ENCODE measurements at places on chromosomes 12 and 14. TPM values are rescaled to one million over a fixed set of nuclear protein-coding genes. Genes with fewer than 3 reads are reported as not detected.

The ARHGDIB gene
- total RNA-seq = 28.5 TPM

The POTEM gene
- total RNA-seq = not detected

The RPGRIP1 gene
- total RNA-seq = 0.35 TPM

The CLMN gene
- total RNA-seq = 117 TPM

The RASAL1 gene
- 0.65 TPM for total RNA-seq

DNA sequence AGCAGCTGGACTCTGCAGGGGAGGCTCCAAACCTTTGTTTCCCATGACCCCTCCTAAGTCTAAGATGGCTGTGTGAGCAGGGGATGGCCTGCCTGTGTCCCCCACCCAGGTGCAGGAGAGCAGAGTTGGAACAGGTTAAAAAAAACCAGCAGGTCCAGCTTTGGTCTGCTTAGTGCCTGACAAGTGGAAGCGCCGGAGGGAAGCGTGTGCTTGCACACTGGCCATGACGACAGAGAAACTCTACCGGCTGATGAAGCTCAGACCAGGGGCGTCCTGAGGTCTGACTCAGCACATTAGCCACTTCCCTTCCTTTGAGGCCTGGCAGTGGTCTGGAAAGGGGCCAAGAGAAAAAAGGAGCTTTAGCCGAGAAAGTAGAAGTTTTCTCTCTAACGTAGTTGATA lies 280.1 kb downstream of the VRK1 start:
- no peak for DNase-seq

DNA sequence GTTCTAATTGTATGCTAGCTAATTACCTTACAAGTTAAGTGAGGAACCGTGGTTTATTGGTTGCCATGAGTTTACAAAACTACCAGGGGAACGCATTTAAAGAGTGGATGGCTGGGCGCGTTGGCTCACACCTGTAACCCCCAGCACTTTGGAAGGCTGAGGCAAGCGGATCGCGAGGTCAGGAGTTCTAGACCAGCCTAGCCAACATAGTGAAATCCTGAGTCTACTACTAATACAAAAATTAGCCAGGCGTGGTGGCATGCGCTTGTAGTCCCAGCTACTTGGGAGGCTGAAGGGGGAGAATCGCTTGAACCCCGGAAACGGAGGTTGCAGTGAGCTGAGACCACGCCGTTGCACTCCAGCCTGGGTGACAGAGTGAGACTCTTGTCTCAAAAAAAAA lies 2.2 kb downstream of the EIF5 start:
- DNase-seq = no peak

- no peak for DNase-seq
These were observed 327.5 kb upstream of the RTL1 start for GRCh38 chr14:101230851-101231550.

DNA sequence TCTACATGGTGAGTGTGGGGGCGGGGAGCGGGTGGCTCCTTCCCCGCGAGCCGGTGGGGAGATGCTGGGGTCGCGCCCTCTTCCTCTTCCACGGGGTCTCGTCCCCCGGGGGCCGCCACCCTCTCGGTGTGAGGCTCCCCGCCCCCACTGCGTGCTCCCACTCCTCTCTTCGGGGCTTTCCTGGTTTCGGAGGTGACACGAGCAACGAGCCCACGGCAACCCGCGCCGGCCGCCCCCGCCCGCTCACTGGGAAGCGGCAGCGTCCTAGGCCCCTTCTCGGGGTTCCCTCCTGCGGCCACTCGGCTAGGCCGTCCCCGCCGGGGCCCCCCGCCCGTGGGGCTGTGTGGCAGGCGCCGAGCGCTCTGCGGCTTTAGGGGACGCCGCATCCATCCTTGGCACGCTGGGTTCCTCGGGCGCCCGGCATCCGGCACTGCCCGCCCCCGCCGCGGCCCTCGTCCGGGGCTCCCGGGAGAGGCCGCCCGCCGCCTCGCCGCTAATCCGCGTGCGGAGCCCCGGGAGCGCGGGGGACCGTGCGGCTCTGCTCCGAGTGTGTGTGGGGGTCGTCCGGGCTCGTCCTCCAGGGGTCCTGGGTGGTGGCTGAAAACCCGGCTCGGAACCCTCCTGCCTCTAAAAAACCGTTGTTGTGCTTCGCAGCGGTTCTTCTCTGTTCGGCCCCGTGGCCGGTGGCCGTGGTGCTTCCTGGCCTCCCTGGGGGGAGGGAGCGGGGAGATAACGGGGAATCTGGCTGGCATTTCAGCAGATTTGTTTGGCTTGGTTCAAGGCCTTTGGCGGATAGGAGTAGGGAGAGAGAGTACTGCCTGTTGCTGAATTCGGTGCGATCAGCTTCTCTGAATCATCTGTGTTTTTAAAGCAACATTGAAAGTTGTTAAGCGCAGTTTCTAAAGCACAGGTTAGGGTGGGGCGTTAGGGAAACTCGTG lies 1.0 kb downstream of the PCNX1 start:
- DNase-seq = peak; percentile 37

- no peak for DNase-seq
These were observed 170.6 kb upstream of the CCDC196 start for GRCh38 chr14:66315548-66315947.

GRCh38 chr14:29348504-29348903 lies 579.1 kb downstream of the PRKD1 start:
- DNase-seq = no peak

DNA sequence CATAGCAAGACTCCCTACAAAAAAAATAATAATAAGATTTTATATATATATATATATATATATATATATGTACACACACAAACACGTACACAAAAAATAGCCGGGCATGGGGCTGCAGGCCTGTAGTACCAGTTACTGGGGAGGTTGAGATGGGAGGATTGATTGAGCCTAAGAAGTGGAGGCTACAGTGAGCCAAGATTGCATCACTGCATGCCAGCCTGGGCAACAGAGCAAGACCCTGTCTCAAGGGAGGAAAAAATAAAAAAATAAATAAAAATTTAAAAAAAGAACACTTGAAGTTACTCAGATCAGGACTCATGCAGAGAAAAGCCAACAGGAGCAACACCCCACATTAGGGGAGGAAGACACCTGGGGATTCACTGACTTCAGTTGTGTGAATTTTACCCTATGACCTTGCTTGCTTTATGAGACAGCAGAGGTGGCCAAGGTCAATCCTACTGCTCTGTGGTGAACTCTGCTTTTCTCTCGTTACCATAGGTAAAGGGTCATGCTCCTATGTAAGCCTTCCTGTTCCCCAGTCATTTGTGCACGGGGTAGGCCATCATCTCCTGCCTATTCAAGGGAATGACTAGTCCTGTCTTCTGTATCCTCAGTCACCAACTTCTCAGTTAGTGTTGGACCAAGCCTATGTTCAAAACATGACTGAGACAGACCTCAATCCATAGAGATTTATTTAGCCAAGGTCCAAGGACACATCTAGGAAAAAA lies 1119.8 kb upstream of the TMEM132C start:
- DNase-seq = no peak

- no peak for DNase-seq
These were observed 25.8 kb downstream of the RESF1 start for GRCh38 chr12:31984806-31985591.

DNA sequence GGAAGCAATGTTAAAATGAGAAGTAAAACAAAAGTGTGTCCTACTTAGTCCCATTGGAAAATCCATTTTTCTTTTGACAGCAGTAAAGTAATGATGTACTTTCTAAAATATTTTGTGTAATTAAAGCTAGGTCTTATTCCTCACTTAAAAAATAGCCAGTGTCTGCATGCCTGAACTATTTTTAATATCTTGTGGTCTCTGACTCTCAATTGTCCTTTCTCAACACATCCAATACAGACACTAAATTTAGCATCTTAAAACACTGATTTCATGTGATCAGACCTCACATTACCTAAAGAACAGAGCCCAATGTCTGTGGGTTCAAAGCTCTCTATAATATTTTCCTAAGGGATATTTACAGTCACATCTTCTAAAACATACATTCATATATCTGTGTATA lies 108.0 kb downstream of the DERA start:
- no peak for DNase-seq

- peak; percentile 47 for DNase-seq
These were observed at the start of gene ST8SIA1 for GRCh38 chr12:22334410-22335100. Gene ST8SIA1 (minus strand): TSS chr12:22334707. CDS start chr12:22334232, 475 bp downstream.

GRCh38 chr12:64088431-64089349 lies 133.4 kb downstream of the KICS2 start:
- no peak for DNase-seq

- DNase-seq = no peak
These were observed 198.5 kb downstream of the PTPRO start for GRCh38 chr12:15520844-15521243.

- no peak for DNase-seq
These were observed 220.2 kb downstream of the ANO6 start for GRCh38 chr12:45435945-45436710.
